ENCODE measurements at places on chromosomes 2 and 18.

DNA sequence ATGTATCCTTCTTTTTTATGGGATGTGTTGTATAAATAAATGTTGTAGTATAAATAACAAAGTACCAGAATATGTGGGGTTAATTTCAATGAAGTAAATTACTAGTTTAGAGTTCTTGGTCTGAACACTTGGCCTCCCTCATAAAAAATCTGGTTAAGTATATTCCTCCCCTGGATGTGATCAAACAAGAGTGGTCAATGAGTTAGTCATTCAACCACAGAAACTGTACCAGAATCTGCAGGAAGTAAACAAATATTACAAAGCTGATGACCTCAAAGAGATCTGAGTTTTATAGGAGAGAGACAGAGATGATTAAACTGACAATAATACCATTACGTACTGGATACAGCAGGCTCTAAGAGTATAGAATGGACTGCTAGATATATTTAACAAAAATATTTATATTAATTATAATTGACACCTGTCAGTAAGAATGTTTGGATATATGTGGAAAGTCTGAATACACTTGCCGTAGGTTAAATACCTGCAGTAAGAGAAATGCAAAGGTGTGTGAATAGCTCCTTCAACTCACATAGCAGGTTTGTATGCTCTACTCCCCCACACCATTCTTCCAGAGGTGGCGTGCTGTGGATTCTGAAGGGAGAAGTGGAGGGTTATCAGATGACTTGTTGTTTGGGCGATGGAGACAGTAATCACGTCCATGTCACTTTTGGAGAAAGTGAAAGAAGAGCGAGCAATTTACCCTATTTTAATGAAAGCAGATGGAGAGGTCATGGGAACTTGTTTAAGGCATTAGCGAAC, 108.3 kb upstream of the LRATD1 start:
- DNase-seq = peak; percentile 82

- DNase-seq = no peak
These were observed 12.1 kb downstream of the CCDC141 start for GRCh38 chr2:179037807-179038206.

- DNase-seq = no peak
These were observed 290.7 kb upstream of the SALL3 start for GRCh38 chr18:78688916-78689315.

- DNase-seq = no peak
These were observed 17.1 kb upstream of the ST3GAL5 start for GRCh38 chr2:85905891-85906290.

DNA sequence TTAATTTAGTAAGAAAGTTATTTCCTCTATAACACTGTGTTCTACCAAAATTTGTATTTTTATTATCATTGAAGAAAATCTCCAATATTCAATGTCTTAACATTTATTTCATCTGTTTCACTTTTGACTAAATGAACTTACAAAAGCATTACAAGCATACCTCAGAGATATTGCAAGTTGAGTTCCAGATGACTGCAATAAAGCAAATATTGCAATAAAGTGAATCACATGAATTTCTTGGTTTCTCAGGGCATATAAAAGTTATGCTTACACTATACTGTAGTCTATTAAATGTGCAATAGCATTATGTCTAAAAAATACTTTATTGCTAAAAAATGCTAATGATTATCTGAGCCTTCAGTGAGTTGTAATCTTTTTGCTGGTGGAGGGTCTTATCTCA, 78.3 kb downstream of the TTC32 start:
- DNase-seq = peak; percentile 67

DNA sequence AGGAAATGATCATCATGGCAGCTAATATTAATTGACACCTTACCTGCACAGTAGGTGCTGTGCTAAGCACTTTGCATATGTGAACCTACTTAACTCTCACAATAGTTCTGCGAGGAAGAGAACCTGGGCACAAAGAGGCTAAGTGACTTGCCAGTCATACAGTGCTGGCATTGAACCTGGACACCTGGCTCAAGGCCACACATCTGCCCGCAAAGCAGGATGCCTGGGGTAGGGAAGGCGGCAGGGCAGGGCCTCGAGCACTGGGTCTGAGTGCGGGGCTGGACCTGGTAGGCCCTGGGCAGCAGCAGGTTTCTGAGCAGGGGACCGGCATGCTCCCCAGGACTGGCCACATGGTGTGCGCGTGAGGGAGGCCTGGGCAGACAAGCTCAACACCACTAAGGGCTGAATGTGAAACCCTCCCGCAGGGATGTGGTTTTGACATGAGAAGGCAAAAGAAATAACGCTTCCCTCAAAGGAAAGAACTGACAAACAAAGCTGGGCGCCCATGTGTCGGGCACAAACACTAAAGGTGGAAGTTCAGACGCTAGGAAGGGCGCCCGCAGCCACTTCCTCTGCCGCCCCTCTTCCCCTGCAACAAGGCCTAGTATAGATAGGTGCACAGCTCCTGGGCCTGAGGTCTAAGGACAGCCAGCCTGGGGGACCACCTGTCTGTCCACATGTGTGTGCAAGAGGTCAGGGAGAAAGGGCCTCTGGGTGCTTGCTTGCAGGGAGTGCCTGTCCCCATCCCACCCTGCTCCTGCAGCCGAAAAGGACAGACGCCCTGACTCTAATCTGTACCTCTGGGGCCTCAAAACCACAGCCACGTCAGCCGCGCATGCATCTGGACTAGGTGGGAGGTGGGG, 92.5 kb downstream of the ZFP36L2 start:
- DNase-seq = no peak

GRCh38 chr18:52933356-52933755, 593.4 kb downstream of the DCC start:
- DNase-seq = no peak

DNA sequence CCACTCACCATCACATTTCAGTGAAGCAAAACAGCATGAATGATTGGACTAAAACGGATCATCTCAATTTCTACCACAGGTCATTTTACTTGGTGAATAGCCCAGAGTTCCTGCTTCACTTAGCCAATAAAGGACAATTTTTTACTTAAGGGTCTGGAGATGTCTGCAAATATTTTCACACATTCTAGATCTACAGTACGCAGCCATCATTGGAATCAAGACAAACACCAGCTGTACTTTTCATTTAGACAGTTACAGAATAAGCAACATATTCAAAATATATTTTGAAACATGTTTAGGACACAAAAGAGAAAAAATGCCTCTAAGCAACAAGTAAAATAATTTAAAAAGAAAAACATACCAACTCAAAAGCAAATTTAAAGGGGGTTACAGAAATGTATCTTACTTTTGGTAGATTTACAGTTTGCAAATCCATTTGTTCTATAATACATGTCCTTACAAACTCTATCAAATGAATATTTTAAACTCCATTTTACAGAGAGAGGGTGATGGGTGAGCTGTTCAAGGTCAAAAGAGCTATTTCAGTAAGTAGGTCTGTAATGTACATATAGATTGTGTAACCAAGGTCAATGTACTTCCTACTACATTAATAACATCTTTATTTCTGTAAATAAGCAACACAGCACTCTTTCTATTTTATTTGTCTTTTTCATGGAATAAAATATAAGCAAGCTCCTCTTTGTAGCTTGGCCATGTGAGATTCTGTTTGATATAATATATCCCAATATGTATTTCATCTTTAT, 13.4 kb downstream of the PPP1R1C start:
- DNase-seq = no peak

GRCh38 chr2:238920601-238921001, 72.7 kb downstream of the TWIST2 start:
- DNase-seq = no peak

GRCh38 chr2:238256594-238257104, 16.8 kb upstream of the HES6 start:
- peak; percentile 55 for DNase-seq

- DNase-seq = no peak
These were observed 824.2 kb downstream of the PLCL1 start for GRCh38 chr2:198628596-198628995.

DNA sequence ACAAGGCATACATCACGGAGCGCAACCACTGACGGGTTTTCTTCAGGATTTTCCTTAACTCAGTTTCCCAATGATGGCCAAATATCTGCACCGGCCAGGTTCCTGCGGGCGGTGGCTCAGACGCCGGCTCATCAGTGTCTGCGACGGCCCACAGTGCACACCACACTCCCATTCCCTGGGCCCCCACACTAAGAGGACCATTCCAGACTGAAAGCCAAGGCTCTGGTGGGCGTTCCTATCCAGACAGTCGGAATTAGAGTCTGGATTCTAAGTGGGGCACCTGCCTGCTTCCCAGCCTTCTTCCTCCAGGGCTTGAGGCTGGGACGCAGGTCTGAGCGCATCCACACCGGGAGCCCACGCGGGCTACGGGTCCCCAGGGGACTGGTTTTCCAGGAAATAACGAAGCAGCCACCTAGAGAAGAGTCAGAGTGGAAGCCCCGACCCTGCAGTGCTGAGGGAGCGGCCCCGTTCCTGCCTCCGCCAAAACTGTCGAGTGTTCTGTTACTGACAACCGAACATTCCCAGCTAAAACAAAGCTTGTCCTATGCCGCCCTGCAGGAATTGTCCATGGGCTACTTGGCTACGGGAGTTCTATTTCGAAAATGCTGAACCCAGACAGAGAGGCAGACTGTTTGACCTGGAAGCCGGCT, 75.3 kb downstream of the TMEM18 start:
- no peak for DNase-seq

- peak; percentile 64 for DNase-seq
These were observed 44.6 kb downstream of the HAUS1 start for GRCh38 chr18:46148810-46149209.

DNA sequence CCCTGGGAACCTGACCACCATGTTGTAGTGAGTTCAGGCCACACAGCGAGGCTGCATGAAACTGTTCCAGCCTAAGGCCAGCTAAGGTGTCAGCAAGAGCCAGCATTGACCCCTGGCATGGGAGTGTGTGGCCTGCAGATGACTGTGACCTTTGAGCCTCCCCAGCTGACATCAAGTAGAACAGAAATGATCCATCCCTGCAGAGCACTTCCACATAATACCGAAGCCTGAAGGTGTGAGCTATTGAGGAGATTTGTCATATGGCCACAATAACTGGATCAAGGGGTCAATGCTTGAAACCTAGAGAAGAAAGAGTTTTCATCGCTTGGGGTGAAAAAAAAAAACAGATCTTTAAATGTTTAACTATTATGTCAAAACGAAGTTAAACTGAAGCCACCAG, 207.3 kb upstream of the SOX11 start:
- no peak for DNase-seq

GRCh38 chr2:109479804-109480203, 134.0 kb downstream of the SEPTIN10 start:
- no peak for DNase-seq

GRCh38 chr2:117972476-117973123, 41.3 kb downstream of the CCDC93 start:
- peak; percentile 73 for DNase-seq

- no peak for DNase-seq
These were observed 34.2 kb upstream of the COL6A3 start for GRCh38 chr2:237448171-237448570.

- no peak for DNase-seq
These were observed 1426.9 kb upstream of the ACVR2A start for GRCh38 chr2:146417942-146418341.

DNA sequence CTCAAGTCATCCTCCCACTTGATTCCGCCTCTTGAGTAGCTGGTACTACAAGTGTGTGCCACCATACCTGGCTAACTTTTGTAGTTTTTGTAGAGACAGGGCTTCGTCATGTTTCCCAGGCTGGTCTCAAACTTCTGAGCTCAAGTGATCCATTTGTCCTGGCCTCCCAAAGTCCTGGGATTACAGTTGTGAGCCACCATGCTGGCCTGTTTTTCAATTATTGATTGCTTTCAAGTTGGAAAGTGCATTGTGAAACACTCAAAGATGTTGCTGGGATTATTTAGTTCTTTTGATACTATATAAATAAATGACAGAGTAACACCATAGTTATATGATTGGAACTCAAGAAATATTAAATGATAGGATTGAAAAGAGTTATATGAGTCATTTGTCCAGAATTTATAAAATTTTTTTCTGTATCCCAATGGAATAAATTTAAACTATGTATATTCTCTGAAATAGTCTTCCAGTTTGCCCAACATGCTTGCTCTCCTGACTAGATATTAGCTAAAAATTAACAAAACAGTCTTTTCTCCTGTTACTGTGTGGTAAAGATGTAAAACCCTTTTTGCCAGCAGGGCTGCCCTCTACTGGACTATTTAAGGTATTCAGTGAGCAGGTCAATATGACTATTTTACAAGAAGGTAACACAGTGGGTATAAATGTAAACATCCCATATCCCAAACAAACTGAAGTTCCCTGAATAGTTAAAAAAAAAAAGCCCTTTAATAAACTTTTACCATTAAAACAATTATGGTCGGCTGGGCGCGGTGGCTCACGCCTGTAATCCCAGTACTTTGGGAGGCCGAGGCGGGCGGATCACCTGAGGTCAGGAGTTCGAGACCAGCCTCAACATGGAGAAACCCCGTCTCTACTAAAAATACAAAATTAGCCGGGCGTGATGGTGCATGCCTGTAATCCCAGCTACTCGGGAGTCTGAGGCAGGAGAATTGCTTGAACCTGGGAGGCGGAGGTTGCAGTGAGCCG, 42.7 kb downstream of the ACSL3 start:
- peak; percentile 64 for DNase-seq

- no peak for DNase-seq
These were observed 154.8 kb downstream of the ZNF236 start for GRCh38 chr18:76977108-76977621.
